Upper lobe of right lung (tissue), 1 donor: ENCODE measurements at places on chromosomes 3 and 15.
A peak's percentile ranks its signal among the peaks of the same experiment; 100 is the strongest.

DNA sequence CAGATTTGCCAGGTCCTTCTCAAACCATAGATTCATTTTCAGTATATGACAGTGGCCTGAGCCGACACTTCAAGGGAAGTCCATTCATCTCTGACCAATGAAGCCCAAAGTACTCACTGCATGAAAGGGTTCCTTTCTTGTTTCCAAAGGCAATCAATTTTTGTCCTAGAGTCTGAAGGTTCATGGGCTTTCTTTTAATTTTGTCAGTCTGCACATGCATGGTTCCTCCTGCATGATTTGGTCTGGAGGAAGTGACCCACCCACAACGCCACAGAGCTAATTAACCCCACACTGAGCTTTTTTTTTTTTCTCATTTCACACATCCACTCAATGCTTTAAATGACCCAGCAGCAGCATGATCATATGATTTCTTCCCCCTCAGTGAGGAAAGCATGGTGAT is 216.4 kb downstream of the TIGIT start:
- DNase-seq: no peak

GRCh38 chr3:15653321-15653720 is 51.8 kb downstream of the BTD start:
- DNase-seq: no peak

- no peak for DNase-seq
Observed at GRCh38 chr3:80750637-80751036, 982.8 kb upstream of the ROBO1 start.

DNA sequence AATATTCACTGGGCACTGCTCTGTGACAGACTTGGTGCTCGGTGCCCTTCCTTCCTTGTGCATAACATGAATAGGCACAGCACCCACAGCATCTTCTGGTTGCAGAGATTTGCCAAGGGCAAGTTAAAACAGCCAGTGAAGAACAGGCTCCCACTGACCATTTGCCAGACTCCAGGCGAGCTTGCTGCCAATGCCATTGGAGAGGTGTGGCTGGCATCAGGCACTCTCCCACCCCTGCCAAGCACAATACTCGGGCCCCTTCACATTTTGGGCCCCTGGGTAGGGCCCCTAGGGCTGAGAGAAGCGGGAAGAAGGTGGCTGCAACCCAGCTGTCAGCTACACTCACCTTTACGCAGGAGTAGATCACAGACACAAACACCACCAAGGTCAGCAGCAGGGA is 112.1 kb downstream of the SEC22A start:
- no peak for DNase-seq

DNA sequence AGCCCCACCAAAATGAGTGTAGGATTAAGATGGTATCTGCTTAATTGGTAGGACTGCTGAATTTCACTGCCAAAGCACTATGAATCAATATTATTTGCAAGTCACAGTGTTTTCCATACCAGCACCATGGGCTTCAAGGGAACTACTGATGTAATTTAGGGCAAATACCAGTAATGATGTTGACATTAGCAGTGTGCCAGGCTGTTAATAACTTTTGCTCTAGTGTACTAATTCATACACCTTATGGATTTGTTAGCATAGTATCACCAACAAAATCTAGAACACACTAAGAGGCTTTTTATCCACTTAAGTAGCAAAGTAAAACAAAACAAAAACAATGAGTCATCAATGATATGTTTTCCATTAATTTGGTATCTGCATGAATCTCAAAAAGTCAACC is 888.2 kb downstream of the CADM2 start:
- no peak for DNase-seq

DNA sequence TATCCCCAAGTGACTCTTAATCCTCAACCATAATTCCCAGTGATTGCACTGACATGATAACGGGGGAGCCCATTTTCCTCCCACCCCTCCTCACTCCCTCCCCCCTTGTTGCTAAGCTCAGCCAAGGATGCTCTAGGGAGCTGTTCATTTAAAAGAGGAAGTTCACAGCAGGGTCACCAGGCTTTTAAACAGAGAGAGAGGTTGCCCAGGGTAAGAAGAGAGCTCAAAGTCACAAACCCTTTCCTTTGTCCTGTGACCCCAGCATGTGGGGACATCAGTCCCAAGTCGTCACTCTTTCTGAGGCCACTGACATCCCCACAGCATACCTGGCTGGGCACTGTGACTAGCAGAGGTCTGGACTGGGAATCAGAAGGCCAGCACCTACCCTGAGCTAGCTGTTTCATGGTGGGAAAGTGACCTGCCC is 144.1 kb downstream of the RORA start:
- no peak for DNase-seq

DNA sequence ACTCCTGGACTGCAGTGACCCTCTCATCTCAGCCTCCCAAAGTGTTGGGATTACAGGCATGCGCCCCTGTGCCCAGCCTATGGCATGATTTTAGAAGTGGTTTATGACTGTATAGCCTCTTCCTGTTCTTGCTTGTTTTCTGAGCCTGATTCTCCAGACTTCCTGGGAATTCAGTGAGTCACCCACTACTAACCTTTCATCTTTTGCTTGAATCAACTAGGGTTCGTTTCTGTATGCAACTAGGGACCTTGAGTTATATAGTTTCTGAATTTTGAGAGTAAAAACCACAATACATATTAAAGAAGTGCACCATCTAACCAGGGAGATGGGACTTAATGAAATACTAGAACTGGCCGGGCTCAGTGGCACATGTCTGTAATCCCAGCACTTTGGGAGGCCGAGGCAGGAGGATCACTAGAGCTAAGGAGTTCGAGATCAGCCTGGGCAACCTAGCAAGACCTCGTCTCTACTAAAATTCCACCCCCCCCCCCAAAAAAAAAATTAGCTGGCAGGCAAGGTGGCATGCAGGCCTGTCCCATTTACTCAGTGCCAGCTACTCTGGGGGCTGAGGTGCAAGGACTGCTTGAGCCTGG is 76.0 kb downstream of the ZNF609 start:
- DNase-seq: no peak

- no peak for DNase-seq
Observed at GRCh38 chr3:187211532-187212195, 14.4 kb downstream of the RTP1 start.

DNA sequence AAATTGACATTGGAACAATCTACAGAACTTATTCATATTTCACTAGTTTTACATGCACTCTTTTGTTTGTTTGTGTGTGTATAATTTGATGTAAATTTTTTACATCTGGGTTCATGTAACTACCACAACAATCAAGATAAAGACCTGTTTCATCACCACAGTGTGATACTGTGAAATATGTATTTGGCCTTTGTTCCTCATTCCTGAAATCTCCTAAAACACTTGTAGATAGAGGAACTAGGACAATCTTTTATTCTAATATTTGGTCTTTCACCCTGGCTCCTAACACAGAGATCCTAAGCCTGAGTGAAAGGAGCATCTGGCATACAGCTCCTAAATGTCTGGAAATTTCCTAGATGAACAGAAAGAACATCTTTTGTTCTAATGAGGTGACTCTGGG is 155.0 kb upstream of the GPR149 start:
- DNase-seq: no peak

DNA sequence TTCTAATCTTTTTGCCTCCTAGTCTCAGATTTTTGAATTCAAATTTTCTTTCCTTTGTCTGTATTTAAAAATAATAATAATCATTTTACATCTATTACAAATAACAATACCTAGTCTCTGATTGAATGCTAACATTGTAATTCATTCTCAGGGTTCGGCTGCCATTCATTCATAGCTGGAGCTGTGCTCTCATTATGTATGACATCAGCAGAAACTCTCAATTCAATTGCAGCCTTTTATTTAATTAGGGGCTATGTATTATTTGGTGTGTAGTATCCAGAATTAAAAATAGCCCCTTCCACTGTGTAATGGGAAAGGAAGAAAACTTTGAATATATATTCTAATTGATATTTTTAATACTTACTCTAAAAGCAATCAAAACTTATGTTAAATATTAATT is 270.4 kb upstream of the MDFIC2 start:
- DNase-seq: no peak

GRCh38 chr15:74616996-74617395 is 1.4 kb downstream of the CLK3 start:
- DNase-seq: no peak

GRCh38 chr3:141853081-141853601 is 23.3 kb upstream of the ATP1B3 start:
- DNase-seq: no peak

DNA sequence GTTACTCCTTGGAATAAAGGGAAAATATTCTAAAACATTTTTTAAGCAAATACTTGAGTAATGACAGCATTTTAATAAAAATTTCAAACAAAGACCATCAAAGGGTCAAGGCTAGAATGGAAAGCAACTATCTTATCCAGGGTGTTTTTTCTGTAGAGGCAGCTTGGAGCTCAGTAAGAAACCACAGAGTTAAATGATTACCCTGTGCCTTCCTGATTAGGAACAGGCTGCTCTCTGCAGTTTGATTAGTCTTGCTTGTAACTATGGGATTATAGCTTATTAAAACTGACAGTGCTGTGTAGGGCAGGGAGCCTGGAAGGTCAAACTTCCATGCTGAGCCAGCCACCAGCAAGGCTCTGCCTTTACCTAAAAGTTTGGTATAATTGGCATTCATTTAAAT is 33.1 kb downstream of the QTRT2 start:
- DNase-seq: no peak

DNA sequence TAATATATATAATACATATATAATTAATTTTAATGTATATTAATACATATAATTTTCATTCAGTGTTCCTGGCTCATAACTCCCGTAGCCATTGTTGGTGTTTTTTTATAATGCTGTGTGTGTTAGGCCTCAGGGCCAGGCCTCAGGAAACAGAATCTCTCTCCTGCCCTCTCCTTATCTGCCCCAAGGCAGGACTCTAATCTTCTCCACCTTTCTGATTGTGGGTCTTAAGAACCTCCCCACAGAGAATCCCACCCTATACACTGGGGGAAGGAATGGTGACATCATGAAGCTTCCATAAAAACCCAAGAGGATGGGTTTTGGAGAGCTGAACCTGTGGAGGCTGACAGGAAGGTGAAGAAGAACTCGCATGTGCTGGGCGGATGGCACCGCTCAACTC is 4.0 kb upstream of the FMN1 start:
- DNase-seq: no peak

GRCh38 chr3:191143224-191143623 is 55.8 kb upstream of the OSTN start:
- no peak for DNase-seq

DNA sequence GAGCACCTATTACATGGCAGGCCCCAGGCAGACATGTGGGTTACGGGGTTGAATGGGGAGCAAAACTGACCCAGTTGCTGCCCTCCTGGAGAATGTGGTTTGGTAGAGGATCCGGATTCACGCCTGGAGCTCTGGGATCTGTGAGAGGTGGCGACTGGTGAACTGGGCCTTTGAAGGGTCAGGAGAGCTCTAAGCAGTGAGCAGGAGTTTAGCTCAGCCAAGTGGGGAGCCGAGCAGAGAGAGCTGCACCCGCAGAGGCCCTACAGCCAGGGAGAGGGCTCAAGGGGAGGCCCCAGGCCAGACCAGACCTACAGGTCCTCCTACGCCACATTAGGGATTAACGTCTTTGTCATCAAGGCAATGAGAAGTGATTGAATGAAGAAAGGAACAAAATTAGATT is 179.8 kb upstream of the TLE3 start:
- DNase-seq: peak; percentile 42

- no peak for DNase-seq
Observed at GRCh38 chr15:61908241-61908640, 152.0 kb downstream of the VPS13C start.

GRCh38 chr15:78768531-78769408 is 42.5 kb downstream of the ADAMTS7 start:
- peak; percentile 42 for DNase-seq

DNA sequence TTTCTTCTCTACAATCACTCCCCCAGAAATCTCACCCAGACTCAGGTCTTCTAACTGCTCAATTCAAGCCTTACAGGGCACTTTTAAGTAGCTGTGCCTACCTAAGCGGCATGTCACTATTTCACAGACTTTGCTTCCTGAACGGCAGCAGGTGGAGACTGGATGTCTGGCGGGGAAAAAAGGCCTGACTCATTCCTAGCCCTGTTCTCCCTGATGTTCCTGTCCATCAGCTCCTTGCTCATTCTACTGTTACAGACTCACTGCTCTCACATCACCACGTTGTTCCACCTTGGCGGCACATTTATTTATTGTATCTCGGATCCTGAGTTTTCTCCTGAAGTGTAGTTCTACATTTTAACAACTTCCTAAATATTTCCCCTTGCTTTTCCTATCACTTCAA is 52.6 kb upstream of the ATP11B start:
- DNase-seq: no peak

DNA sequence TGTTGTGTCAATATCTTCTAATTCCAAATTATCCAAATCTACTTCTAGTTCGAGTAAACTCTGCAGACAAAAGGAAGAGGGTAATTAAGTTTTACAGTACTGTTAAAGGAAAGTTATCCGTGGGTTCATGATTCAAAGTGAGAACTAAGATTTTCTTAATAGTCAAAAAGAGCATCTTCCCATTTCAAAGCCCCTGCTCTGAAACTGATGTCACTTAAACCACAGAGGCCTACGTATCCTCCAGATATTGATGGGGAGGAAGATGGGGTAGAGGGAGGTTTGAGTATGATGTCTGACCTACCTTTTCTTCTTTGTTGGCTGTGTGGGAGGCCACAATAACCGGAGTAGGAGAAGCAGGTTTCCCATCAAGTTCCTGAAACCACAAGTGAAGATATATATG is 14.1 kb downstream of the MRPS22 start:
- no peak for DNase-seq

- DNase-seq: no peak
Observed at GRCh38 chr15:39589193-39589814, 8.4 kb downstream of the THBS1 start.

DNA sequence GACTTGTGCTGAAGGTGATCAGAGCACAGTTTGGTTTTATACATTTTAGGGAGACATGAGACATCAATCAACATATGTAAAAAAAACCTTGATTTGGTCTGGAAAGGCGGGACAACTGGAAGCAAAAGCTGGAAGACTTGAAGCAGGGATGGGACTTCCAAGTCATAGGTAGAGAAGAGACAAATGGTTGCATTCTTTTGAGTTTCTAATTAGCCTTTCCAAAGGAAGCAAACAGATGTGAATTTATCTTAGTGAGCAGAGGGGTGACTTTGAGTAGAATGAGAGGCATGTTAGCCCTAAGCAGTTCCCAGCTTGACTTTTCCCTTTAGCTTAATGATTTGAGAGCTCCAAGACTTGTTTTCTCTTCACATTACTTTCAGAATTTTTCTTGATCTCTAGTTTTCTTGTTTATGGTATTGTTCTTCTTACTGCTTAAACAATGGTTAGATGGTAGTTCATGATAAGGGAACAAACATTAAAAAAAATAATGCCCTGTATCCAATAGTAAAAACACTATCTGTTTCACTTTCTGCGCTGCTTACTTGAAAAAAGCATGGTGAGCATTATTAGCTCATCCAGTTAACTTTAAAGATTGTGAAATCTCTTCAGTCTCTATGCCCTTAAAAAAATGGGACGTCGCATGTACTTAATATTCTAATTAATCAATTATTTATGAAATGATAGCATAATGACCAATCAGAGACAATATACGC is 48.5 kb upstream of the BCHE start:
- no peak for DNase-seq

DNA sequence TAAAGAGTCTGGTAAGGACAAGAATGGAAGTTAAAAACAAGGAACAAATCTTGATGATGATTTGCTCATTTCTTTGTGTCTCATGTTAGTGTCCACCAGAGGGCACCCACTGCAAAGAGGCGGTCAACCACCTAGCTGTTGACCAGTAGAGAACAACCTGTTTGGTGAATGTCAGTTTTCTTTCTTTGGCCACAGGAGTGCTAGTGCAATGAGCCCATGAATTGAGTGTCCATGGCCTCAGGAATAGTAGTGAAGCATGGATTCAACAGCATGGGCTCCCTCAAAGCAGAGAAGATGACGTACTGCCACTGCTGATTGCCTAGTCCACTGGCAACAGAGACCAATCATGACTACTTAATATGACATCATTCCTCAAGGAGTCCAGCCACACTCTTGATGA is 10.7 kb upstream of the CNTN6 start:
- DNase-seq: no peak
